ENCODE measurements at places on chromosomes 5 and 9. TPM values are rescaled to one million over a fixed set of nuclear protein-coding genes. Genes with fewer than 3 reads are reported as not detected.

DNA sequence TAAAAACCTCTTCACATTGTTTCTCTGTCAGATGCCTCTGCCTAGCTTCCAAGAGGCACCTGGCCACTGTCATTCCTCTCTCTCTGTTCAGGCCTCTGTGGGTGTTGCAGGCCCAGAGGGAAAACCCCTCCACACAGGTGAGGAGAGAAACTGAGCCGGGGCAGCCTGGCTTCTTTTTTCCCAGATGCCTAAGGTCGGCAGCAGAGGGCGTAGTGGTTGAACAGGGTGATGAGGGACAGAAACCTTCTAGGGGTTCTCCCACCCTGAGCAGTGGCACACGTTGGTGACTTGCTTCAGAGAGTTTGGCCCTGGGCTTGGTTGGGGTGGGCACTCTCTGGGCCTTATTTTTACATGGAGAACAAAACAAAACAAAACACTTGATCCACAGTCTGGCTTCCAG lies 12.2 kb downstream of the IL9 start:
- H3K27ac ChIP-seq, result no peak overlapping the region
- H3K36me3 ChIP-seq, result no peaks in the 10 kb centered on the region
- no peak overlapping the region for H3K4me3 ChIP-seq
- H3K27me3 ChIP-seq, result peaks cover 13% of the 10 kb centered on the region
- H3K4me1 ChIP-seq, result peaks cover 6% of the 10 kb centered on the region

PCDHGA5 gene
- total RNA-seq, result 1.2 TPM

TMOD1 gene
- 1.2 TPM for total RNA-seq

DNA sequence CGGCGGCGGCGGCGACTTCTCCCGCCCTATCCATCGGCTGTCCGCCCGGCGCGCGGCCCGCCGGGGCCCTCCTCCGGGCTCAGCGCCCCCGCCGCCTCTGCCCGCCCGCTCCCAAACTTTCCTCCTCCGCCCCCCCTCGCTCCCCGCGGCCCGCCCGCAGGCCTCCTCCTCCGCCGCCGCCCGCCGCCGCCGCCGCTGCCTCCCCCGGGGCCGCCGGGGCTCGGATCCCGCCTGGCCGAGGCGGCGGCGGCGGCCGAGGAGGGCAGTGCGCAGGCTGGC lies 460 bp upstream of the PBX3 start:
- H3K4me3 ChIP-seq, result no peak overlapping the region
- H3K27me3 ChIP-seq, result peaks cover 1% of the 10 kb centered on the region
- no peak overlapping the region for H3K27ac ChIP-seq
- H3K4me1 ChIP-seq, result peaks cover 34% of the 10 kb centered on the region
- DNase-seq, result no peak
- peaks cover 11% of the 10 kb centered on the region for H3K36me3 ChIP-seq

DNA sequence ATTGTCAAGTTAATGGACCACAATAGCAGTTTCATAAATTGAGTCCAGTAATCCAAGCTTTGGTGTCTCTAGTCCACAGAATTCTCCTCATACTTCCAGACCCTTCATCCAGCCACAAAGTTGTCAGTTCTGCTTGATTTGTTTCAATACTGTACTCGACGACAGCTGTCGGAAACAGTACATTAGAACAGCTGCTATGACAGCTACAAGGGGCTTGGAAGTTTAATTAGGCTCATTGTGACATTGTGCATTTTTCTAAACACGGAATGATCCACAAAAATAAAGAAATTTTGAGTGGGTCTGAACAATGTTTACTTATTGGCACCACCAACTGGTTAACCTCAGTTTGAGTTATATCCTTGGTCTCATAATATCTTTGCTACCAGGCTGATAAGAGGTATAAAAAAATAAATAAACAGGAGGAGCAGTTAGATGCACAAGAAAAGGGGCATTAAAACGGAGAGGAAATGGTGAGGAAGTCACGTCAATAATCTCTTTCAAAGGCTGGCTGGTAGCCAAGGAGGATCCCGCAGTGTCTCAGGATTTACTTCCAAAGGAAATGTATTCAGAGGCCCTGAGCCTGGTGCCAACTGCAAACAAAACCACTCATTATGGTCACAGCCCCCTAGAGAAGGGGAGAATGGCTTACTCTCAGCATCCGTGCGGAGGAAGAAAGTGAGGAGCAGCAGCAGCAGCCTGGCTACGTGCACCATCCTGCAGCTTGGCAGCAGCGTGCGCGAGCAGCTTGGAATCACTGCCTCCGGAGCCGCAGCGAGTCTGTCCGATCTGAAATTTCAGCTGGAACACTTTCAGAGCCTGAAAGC lies 933.8 kb upstream of the DMAC1 start:
- H3K36me3 ChIP-seq, result no peaks in the 10 kb centered on the region
- H3K4me3 ChIP-seq, result no peak overlapping the region
- no peaks in the 10 kb centered on the region for H3K4me1 ChIP-seq
- no peak overlapping the region for H3K27ac ChIP-seq

- peaks cover 7% of the 10 kb centered on the region for H3K4me1 ChIP-seq
- no peak overlapping the region for H3K4me3 ChIP-seq
- no peaks in the 10 kb centered on the region for H3K36me3 ChIP-seq
- no peak overlapping the region for H3K27ac ChIP-seq
Observed at GRCh38 chr5:478369-478981, 35.5 kb downstream of the EXOC3 start.

DNA sequence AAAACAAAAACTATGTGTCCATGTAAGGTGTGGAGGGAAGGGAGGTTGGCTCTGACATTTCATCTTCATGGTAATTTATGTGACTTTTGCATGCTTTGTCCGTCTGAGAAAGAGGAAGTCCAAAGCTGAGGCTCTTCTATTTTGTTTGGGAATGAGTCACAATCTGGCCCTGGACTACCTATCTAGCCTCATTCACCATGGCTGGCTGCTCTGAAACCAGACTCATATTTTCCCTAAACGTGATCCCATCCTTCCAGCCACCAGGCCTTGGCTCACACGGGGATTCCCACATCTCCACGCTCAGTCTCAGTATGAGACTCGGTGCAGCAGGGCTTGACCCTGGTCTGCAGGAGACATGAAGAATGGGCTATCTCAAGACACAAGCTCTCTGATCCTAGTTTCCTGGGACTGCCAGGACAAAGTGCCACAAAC lies 672.8 kb downstream of the ACTL7B start:
- no peak overlapping the region for H3K4me3 ChIP-seq
- H3K36me3 ChIP-seq, result no peaks in the 10 kb centered on the region
- H3K27ac ChIP-seq, result no peak overlapping the region
- H3K4me1 ChIP-seq, result no peaks in the 10 kb centered on the region
- no peaks in the 10 kb centered on the region for H3K27me3 ChIP-seq
- DNase-seq, result no peak

SPINK1 gene
- not detected for total RNA-seq

NFIB gene
- not detected for total RNA-seq

- no peak for DNase-seq
- H3K4me1 ChIP-seq, result peaks cover 70% of the 10 kb centered on the region
- H3K27me3 ChIP-seq, result no peaks in the 10 kb centered on the region
- H3K27ac ChIP-seq, result peak overlapping the region; percentile 88
Observed at GRCh38 chr9:137679695-137680305, 61.0 kb downstream of the EHMT1 start.

- H3K36me3 ChIP-seq, result peaks cover 2% of the 10 kb centered on the region
- H3K4me1 ChIP-seq, result peaks cover 28% of the 10 kb centered on the region
- peak; percentile 49 for DNase-seq
Observed at GRCh38 chr5:77630114-77630680, 8.3 kb downstream of the OTP start.

DNA sequence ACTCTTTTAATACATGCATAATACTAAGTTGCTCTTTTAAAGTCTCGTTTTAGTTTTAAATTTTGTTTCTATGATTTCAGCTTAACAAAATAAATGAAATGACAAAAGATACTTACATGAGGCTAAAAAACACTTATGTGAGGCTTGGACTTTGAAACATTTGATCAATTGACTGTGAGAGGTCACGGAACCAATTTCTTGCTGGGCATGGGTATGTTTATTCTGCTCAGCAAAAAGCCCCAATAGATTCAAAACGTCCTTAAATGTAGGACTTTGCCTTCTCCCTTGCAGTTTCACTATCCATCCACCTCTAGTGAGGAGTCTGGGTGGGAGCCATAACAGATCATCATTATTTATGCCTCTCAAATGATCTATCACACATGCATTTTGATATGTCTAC lies 191.9 kb downstream of the ZSWIM6 start:
- no peak overlapping the region for H3K4me3 ChIP-seq
- DNase-seq, result no peak

GRCh38 chr5:41856644-41857491 lies 13.4 kb downstream of the OXCT1 start:
- peaks cover 54% of the 10 kb centered on the region for H3K36me3 ChIP-seq
- H3K4me1 ChIP-seq, result no peaks in the 10 kb centered on the region
- H3K27ac ChIP-seq, result no peak overlapping the region
- DNase-seq, result peak; percentile 14

DNA sequence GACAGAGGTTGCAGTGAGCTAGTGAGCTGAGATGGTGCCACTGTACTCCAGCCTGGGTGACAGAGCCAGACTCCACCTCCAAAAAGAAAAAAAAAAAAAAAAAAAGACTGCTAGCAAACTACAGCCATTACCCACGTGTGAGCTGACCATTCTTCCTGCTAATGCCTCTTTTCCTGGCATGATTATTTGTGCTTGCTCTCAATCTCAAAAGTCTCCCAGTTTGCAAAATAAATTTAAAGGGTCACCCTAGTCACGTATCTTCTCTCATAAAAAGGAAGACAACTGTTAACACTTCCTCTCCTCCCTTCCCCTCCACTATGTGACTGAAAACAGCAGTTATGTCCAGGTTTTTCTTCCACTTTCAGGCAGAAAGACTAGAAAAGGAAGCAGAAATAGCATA lies 37.2 kb downstream of the TRIM36 start:
- H3K4me1 ChIP-seq, result peaks cover 3% of the 10 kb centered on the region
- no peak overlapping the region for H3K27ac ChIP-seq
- no peak overlapping the region for H3K4me3 ChIP-seq

Data from activated B cell treated with CpG ODN at 0.5 μM for 24 hours (primary cell).